ENCODE measurements at places on chromosomes 5 and 9. TPM values are rescaled to one million over a fixed set of nuclear protein-coding genes. Genes with fewer than 3 reads are reported as not detected.

Gene LIFR
- total RNA-seq, result 73.0 TPM

Gene PCDHGA12
- total RNA-seq, result 5.3 TPM

Gene IL13
- total RNA-seq, result not detected

Gene COL15A1
- 2.0 TPM for total RNA-seq

Gene GPR151
- not detected for total RNA-seq

Gene OSMR
- total RNA-seq, result 60.5 TPM

Gene WHRN
- total RNA-seq, result 51.6 TPM

Gene CFAP90
- not detected for total RNA-seq

Gene SLC46A2
- total RNA-seq, result 0.51 TPM

Gene NRARP
- total RNA-seq, result 12.2 TPM

Gene UBE2QL1
- total RNA-seq, result 0.20 TPM

Gene TRPM3
- total RNA-seq, result 6.7 TPM
